ENCODE measurements at places on chromosomes 2 and 18. TPM values are rescaled to one million over a fixed set of nuclear protein-coding genes. Genes with fewer than 3 reads are reported as not detected.

Gene SPR
- 44.1 TPM for total RNA-seq

DNA sequence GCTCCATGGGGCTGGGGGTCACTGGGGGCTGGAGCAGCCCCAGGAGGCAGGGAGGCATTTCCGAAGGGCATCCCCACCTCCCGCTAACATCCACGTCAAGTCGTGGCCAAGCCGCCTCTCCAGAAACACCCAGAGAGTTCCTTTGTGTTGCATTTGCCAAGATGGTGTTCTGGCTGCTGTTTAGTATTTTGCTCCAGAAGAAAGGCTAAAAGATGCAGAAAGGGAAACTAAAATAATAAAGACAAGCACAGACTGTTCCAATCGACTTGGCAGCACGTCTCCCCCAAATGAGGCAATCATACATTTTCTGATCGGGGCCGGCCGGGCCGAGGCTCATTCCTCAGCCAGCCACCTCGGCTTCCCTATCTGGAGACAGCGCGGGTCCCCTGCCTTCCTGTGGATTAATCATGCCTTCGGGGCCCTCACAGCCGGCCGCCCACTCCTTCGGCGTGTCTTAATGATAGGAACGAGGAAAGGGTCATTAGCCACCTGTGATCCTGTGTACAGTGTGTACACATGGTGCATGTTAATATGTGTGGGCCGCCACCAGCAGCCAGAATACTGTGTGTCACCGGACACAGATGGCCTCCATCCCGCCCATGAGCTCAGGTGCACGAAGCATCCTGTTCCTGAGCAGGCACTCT lies 169.2 kb downstream of the KLHL29 start:
- no peaks in the 10 kb centered on the region for H3K36me3 ChIP-seq
- H3K4me3 ChIP-seq = no peak overlapping the region
- peak overlapping the region; percentile 17 for H3K27ac ChIP-seq

Gene CDK15
- total RNA-seq = 6.0 TPM

DNA sequence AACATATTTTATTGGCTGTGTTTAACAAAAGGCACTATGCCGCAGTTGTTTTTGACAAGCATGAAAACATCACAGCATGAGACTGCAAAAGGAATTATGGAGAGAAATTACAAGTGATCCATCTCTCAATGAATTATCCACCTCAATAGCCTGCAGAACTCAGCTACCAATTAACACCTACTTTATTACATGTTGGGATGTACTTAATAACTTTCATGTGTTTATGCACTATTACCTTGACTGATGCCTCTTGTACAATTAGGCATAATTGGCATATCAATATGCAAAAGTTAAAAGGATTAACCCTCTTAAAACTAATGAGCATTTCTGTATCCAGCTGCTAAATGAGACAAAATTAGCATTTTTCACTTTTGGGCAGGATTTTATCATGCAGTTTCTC lies 27.8 kb downstream of the ARHGAP15 start:
- no peak for DNase-seq
- H3K4me1 ChIP-seq = peaks cover 10% of the 10 kb centered on the region
- H3K4me3 ChIP-seq = no peak overlapping the region
- no peaks in the 10 kb centered on the region for H3K27me3 ChIP-seq
- no peaks in the 10 kb centered on the region for H3K36me3 ChIP-seq
- H3K27ac ChIP-seq = no peak overlapping the region

Gene SNTG2
- 3.6 TPM for total RNA-seq

Gene RAB17
- 50.9 TPM for total RNA-seq

DNA sequence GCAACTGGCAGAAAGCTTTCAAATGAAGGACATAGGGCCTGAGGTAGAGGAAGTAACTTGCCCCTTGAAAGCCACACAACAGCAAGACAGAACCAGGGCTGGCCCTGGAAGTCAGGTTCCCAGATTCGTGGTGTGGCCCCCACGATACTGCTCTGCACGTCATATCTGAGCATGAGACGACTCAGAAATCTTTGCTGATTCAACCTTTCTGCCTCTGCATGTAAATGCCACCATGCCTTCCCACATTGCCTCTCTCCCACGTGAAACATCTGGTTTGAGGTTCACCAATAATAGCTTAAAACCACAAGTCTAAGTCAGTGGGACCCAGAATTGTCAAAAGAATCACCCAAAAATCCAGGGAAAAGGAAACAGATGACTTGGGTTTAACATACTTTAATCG lies 214.0 kb upstream of the TRIB2 start:
- H3K4me1 ChIP-seq = peaks cover 7% of the 10 kb centered on the region
- H3K27ac ChIP-seq = no peak overlapping the region
- H3K4me3 ChIP-seq = no peak overlapping the region
- DNase-seq = no peak
- H3K27me3 ChIP-seq = no peaks in the 10 kb centered on the region
- H3K36me3 ChIP-seq = no peaks in the 10 kb centered on the region

DNA sequence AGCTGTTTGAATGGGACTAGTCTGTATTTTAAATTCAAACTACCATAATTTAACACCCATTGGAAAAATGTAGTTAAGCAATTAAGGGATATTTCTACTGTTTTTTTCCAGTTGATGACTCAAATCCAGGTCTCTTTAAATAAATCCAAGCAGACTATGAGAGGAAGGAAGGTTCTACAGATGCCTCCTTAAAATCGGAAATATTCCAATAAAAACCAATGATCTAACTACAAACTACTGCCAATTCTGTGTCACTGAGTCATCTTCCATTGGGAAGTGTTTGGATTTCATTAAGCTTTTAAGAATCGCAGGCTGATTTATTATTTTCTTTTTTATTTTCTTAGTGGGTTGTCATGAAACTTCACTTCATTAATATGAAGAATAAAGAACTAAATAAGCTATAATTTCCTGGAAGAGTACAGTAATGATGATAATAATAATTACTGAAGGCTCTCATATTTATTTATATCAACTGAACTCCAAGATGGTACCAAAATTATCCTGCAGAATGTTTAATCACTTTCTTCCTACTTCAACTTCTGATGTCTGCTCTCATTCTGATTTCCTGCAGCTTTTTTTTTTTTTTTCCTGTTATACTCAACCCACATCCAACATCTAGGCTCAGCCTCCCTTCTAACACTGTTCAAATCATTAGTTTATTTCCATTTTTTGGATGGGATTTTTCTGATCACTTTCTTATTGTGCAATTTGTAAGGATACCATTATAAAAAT lies 166.3 kb upstream of the FN1 start:
- no peak overlapping the region for H3K27ac ChIP-seq
- H3K4me1 ChIP-seq = no peaks in the 10 kb centered on the region
- no peaks in the 10 kb centered on the region for H3K36me3 ChIP-seq
- no peaks in the 10 kb centered on the region for H3K27me3 ChIP-seq

Gene PLEKHH2
- 53.8 TPM for total RNA-seq

DNA sequence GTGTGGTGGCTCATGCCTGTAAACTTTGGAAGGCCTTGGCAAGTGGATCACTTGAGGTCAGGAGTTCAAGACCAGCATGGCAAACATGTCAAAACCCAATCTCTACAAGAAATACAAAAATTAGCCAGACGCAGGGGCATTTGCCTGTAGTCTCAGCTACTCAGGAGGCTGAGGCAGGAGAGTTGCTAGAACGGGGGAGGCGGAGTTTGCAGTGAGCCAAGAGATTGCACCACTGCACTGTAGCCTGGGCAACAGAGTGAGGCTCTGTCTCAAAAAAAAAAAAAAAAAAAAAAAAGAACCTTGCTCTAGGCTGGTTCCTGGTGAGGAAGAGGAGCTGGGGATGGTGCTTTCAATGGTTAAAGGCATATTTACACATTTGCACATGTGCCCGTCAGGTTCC lies 129.4 kb downstream of the LYPD6B start:
- H3K27me3 ChIP-seq = no peaks in the 10 kb centered on the region
- H3K36me3 ChIP-seq = no peaks in the 10 kb centered on the region

GRCh38 chr2:177183860-177184259 lies 28.7 kb upstream of the HNRNPA3 start:
- H3K4me1 ChIP-seq = no peaks in the 10 kb centered on the region
- H3K27ac ChIP-seq = no peak overlapping the region
- no peak overlapping the region for H3K4me3 ChIP-seq

DNA sequence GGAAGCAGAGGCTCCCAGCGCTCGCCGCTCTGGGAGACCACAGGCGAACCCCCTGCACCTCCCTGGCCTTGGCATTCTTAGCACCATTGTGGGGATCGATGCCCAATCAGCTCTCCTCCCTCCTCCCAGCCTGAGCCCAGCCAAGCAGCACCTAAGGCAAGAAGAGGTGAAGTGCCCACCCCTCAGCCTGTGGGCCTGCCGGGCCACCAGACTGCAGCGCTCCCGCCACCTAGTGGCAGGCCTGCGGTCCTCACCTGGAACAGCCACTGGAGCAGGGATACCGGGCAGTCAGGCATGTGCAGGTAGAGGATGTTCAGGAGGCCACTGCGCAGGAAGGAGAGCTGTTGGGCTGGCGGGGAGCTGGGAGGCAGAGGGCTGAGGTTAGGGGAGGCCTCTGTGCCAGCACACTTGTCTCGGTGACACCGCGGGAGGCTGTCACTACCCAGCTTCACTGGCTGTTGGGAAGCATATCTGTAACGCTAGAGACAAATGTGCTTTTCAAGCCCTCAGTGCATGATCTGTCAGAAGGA lies 35.2 kb downstream of the FAM178B start:
- peaks cover 20% of the 10 kb centered on the region for H3K4me1 ChIP-seq
- H3K4me3 ChIP-seq = no peak overlapping the region
- no peaks in the 10 kb centered on the region for H3K27me3 ChIP-seq

GRCh38 chr2:53233759-53234547 lies 533.7 kb upstream of the CHAC2 start:
- no peak for DNase-seq
- no peaks in the 10 kb centered on the region for H3K36me3 ChIP-seq
- H3K27me3 ChIP-seq = no peaks in the 10 kb centered on the region

Gene NXPH2
- not detected for total RNA-seq

GRCh38 chr2:230877759-230878598 lies 13.2 kb downstream of the ITM2C start:
- no peaks in the 10 kb centered on the region for H3K36me3 ChIP-seq
- no peaks in the 10 kb centered on the region for H3K4me1 ChIP-seq
- no peaks in the 10 kb centered on the region for H3K27me3 ChIP-seq
- peak; percentile 43 for DNase-seq
- no peak overlapping the region for H3K27ac ChIP-seq

DNA sequence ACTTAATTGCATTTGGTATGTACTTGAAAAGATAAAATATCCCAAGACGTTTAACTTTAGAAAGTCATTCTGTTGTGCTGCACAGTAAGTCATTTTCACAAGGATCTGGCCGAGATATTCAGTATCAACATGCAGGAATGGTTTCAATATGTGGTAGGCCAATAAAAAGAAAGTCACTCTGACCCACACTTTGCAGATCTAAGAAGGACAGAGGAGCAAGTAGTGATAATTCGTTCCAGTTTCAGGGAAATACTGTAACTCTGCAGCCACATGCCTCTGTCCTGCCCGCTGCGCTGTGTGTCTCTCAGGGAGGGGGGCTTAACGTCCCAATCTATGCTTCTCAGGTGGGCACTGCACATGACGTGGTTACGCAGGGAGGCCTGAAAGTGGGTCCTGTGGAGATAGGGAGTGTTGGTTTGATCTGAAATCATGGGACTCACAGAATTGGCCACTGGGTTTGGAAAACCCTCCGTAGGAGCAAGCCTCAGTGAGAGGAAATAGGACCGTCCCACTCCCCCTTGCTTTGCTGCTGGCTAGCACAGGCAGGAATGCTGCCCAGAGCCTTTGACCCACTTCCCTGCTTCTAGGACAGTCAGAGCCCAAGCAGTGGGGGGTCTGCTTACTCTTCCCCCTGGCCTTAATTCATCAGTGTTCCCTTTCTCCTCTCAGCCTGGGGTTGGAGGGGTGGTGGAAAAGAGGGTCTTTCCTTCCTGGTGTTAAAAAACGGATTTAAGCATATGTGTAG lies 314.7 kb upstream of the SPRED2 start:
- no peaks in the 10 kb centered on the region for H3K27me3 ChIP-seq
- no peak overlapping the region for H3K4me3 ChIP-seq
- no peak for DNase-seq
- H3K4me1 ChIP-seq = no peaks in the 10 kb centered on the region
- H3K36me3 ChIP-seq = no peaks in the 10 kb centered on the region

Gene DRC1
- not detected for total RNA-seq

Gene LRATD1
- 8.9 TPM for total RNA-seq

Gene HOXD12
- total RNA-seq = not detected

Gene PRADC1
- 15.5 TPM for total RNA-seq

- no peaks in the 10 kb centered on the region for H3K4me1 ChIP-seq
- H3K27me3 ChIP-seq = no peaks in the 10 kb centered on the region
- no peak for DNase-seq
- no peaks in the 10 kb centered on the region for H3K36me3 ChIP-seq
- no peak overlapping the region for H3K4me3 ChIP-seq
Observed at GRCh38 chr2:120415728-120416509, 70.0 kb downstream of the INHBB start.

GRCh38 chr2:9336576-9337314 lies 86.6 kb downstream of the ITGB1BP1 start:
- no peak overlapping the region for H3K27ac ChIP-seq
- peaks cover 5% of the 10 kb centered on the region for H3K36me3 ChIP-seq
- H3K27me3 ChIP-seq = no peaks in the 10 kb centered on the region
- H3K4me1 ChIP-seq = peaks cover 1% of the 10 kb centered on the region
- H3K4me3 ChIP-seq = no peak overlapping the region

Gene FBXO15
- 0.81 TPM for total RNA-seq

Measured in upper lobe of right lung (tissue), 1 donor.